ENCODE measurements at places on chromosomes 1 and 21.

DNA sequence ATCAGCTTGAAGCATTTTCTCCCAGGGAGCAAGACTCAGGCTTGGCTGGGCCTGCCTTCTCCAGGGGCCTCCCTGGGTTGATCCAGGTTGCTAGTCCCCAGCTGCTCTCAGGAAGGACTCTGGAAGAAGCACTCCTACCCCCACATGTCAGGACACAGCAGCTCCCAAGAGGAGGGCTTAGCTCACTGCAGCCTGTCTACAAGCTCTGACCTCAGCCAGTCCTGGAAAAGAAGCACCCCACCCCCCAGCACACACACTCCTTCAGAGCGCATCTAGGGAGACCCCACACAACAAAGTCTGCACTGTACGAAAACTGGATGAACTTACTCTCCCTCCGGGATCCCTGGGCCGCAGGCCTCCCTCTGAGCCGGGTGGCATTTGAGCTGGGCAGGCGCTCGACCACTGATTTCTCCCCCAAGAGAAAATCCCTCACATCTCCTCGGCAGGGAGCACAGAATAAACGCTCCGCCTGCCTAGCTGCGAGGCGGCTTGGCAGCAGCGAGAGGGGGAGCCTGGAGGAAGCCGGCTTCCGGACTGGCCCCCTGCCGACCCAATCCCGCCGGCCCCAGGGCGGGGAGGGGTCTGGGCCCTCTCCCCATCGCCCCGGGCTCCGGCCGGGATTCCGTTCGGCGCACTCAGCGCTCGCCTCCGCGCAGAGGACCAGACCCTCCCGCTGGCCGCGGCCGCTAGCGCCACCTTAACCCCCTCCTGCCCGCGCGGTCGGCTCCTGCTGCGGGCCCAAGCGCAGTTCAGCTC lies at the start of gene KCNA2:
Gene KCNA2 (minus strand): TSS at position 458 of the 756 bp plus-strand sequence. CDS start 1,576 bp downstream, outside the sequence.
- no peak for DNase-seq

DNA sequence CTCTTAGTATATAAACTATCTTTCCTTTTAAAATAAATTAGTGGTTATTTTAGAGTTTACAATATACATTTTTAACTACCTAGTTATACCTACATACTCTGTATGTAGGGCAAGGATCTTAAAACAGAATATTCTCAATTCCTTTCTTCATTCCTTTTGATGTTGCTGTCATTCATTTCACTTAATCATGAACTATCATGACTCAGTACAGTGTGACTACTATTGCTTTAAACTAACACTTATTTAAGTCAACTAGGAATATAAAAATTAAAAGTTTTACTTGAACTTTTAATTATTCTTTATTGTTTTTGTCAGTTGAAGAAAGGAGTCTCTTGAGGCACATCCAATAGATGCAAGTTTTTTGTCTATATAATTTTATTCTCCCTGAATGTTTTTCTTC lies 726.4 kb downstream of the BRINP3 start:
- DNase-seq = no peak

DNA sequence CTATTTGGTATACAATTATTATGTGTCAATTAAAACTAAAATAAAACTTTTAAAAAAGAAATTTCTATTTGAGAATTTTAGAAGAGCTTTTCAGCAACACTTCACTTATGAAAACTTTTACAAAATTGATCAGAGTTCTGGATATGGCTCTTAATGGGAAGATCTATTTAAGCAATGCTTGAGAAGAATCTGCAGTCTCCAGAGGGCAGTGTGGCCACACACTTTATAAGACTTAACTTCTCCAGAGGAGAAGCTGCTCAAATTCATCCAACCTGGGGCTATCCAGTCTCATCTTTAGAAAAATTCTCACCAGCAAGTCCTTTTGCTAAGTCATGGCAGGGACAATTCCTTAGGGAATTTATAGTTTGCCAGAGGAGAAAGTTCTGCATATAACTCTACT lies 25.2 kb upstream of the AGO1 start:
- no peak for DNase-seq

GRCh38 chr1:38733761-38734160 lies 125.8 kb downstream of the RRAGC start:
- DNase-seq = no peak

DNA sequence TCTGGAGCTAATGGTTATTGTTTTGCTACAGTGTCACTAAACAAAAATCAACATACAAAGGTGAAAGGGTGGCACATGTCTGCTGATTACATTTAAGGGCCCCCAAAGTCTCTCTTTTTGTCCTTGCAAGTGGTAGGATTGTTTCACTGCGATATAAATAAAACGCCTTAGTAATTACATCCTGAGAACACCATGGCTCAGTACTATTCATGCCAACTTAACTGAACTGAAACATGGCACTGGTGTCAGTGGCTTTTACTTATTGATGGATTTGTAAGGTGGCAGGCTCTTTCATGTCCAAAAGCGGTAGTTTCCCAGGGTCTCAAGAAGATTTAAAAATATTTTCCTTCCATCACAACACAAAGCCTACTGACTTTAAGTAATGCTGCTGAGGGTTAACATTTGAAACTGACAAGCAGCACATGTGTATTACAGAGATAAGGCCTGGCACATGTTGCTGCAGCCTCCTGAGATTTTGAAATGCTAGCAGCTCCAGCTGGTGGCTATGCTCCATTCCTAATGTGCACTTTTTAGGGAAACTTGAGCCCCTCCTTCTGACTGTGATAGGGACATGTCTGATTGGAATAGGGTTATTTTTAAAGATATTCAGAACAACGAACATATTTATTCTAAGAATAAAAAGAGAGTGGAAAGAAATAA lies 86.8 kb downstream of the ATP1B1 start:
- no peak for DNase-seq

GRCh38 chr1:42333662-42334239 lies 1.3 kb downstream of the FOXJ3 start:
- DNase-seq = no peak

DNA sequence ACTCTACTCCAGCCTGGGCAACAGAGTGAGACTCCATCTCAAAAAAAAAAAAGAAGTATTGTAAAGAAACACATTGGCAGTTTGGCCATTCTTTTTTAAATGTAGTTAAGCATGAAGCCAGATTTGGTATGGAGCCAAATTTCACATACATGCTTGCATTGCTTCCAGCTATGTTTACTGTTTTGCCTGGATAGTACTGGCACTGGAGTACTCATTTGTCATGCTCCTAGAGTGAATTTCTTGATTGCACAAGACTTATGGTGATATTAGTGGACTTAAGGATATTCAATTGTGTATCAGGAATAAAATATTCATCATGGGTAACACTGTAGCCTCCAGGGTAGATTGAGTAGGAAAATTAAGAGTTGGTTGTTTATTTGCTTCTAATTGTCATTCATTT lies 24.5 kb upstream of the SLC9A1 start:
- no peak for DNase-seq

GRCh38 chr1:39115271-39116110 lies 89.0 kb upstream of the MACF1 start:
- DNase-seq = no peak

GRCh38 chr1:33494929-33495328 lies 22.5 kb downstream of the ZSCAN20 start:
- DNase-seq = no peak
